Left hindlimb (tissue), 1 donor: ENCODE measurements at places on chromosomes 12 and 14.

DNA sequence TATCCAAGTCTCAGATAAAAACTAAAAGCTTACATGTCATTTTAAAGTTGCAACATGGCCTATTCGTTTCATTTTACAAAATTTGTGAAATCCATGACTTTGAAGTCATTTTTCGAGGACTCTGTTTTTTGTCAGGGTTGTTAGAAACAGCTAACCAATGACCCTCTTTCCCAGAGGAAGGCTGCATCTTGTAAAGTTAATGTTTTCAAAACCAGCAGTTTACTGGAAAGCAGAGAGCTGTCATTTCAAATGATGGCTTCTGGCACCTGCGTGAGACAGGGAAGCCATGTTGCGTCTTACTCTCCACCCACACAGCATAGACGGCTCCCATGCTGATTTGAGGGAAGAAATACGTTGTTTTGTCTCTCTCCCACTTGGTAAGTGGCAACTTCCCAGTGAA lies 50.1 kb upstream of the RTRAF start:
- DNase-seq, result no peak

GRCh38 chr12:18462442-18462841 lies 201.1 kb downstream of the PIK3C2G start:
- peak; percentile 57 for DNase-seq

DNA sequence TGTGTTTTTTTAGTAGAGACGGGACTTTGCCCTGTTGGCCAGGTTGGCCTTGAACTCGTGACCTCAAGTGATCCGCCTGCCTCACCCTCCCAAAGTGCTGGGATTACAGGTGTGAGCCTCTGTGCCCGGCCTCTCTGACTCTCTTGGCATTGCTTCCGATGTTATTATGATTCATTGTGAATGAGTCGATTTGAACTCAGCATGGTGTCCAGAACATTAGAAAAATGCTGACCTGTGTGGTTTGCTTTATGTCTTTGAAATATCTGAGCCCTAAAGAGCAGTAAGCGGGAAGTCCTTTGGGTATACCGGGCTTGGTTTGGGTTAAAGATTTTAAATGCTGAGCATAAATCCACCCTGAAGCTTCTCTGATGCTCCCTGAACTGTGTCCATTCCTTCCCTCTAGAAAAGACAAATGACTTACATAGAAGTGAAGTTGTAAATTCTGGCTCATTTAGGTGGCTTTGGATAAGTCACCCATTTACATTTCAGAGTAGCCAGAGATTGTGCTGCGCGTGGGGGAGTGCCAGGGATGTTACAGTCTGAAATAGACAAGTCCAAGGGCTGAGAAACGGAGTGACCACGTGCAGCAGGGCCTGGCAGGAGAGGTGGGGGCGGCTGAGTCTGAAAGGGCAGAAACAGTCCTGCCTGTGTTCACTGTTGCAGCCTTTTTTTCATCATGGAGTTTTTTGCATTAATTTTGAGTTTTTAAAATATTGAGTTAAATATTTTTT lies 39.6 kb downstream of the SLC15A4 start:
- no peak for DNase-seq

- no peak for DNase-seq
Measured at GRCh38 chr12:54329759-54330158, 4.8 kb downstream of the COPZ1 start.

- no peak for DNase-seq
Measured at GRCh38 chr14:69982886-69983285, 103.7 kb downstream of the SMOC1 start.

DNA sequence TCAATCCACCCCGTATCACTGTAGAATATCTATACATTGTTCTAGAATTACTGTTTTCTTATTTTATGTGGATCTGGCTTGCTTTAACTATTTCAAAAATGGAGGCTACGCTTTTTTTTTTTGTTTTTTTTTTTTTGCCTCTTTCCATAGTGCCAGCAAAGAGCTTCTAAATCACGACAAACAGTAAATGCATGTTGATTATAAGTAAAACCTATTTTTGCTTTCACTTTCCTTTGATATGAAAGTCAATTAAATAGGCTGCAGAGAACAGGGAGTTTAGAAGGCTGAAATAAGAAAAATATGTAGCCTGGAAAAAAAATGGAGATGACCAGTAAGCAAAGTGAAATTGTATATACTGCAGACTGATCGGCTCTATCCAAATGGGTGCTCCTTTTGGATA lies 112.3 kb upstream of the AMIGO2 start:
- DNase-seq, result no peak

DNA sequence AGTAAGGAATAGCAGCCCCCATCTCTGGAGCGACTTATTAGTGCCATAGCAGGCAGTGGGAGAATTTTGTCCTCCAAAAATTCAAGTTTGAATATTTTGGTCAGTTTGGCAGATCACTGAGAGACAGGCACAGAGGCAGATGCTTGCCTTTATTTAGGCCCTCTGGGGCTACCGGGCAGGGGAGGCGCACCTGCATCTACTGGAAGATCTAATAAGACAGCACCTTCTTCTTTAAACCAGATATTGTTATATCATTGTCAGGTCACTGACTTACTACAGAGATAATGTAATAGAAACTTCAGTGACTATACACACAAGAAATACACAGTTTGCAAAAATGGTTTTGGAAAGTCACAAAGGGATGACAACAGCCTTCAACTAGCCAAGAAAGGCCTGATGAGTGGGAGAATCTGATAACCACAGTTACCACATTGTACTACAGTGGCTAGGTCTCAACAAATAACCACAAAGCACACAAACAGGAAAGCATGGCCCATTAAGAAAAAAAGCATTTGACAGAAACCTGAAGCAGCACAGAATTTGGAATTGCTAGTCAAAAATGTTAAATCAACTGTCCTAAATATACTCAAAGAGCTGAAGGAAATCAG lies 56.8 kb downstream of the CDK17 start:
- no peak for DNase-seq
